ENCODE measurements at places on chromosomes 2 and 18.

- no peak for DNase-seq
Measured at GRCh38 chr2:1510176-1510575, 96.9 kb downstream of the TPO start.

- no peak for DNase-seq
Measured at GRCh38 chr2:69796174-69796573, 33.3 kb upstream of the GMCL1 start.

GRCh38 chr2:181183878-181184542 is 203.6 kb downstream of the UBE2E3 start:
- no peak for DNase-seq

DNA sequence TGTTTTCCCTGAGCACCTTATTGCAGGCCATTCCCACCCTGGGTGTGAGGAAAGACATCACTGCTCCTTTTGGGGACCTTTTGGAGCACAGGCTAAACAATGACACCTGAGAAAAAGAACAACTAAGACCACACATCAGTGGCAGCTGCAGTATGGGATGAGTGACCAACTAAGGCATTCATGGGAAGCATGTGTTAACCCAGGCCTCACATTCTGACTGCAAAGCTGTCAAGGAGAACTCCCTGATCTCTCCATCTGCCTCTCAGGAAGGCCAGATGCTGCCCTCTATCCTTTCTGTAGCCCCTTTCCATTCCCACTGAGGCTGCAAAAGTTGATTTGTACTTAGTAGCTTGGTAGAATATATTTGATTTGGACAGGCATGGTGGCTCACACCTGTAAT is 277.7 kb upstream of the FBXO11 start:
- no peak for DNase-seq

GRCh38 chr18:38807915-38808314 is 1242.3 kb upstream of the CELF4 start:
- no peak for DNase-seq

DNA sequence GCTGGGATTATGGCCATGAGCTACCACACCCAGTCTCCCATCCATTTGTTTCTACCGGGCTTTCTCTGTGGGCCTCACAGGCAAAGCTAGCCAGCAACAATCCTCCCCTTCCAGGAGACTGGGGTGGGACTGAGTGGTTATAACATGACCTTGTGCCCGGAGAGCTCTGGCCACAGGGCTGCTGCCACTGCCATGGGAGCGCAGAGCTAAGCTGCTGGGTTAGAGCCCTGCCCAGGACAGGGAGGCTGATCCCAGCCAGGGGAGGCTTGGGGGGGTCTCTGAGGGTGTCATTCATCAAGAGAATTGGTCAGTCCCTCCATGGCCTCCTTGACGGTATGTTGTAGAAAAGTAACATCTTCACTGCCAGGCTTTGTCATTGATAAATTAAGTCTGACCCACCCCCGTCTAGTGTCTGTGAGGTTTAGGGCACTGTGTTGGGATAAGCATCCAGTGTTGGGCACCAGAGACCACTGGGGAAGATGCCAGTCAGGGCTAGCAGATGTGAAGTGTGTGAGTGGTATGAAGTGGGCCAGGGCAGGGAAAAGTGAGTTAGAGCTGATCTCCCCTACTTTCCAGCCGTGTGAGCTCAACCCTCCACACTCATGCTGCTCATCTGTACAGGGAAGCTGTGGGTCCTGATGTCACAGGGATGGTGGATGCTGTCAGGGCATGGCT is 368.4 kb upstream of the HS6ST1 start:
- DNase-seq: no peak

DNA sequence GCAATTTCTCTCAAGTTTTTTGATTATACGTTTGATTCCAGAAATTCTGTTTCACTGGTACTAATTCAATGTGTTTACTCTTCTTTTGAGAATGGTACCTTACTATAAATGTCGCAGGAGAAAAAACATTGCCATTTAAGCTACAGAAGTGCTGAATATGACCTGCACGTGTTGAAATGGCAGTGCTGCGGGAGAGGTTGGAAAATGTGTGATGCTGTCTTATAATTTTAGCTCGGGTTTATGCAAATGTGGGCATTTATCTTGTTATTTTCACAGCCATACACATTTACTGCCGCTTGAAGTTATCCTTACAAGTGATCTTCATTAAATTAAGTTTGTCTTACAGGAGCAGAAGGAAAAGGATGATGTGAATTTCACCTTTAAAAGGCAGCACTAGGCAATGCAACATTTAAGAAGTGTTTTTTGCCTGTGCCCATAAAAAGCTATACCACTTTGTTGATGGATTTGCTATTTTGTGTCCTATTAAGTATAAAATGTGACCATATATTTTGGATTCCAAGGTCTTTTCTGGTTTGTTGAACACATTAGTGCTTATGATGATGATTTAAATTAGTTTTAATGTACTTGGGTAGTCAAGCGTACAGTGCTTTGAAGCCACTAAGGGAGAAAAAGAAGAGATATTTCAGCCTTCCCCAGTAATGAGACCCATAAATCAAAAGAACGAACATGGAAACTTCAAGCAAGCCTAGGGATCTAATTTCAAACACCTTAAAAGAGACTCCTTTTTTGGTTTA is 112.1 kb downstream of the LTBP1 start:
- no peak for DNase-seq

DNA sequence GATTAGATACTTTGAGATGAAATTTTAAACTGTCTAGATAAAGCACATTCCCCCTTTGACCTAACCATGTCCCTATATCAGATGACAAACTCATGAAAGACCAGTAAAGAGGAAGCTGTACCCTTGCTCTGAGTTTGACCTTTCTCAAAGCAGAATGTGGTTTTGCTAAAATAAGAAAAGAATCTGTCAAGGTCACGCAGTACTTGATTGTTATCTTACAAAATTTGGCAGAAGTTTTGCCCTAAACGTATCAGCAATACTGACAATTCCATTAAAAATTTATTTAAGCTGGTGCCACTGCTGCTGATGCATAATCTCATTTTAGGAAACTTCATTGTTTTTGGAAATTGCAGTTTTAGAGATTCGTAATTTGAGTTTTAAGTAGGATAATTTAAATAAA is 31.2 kb upstream of the GALM start:
- no peak for DNase-seq

DNA sequence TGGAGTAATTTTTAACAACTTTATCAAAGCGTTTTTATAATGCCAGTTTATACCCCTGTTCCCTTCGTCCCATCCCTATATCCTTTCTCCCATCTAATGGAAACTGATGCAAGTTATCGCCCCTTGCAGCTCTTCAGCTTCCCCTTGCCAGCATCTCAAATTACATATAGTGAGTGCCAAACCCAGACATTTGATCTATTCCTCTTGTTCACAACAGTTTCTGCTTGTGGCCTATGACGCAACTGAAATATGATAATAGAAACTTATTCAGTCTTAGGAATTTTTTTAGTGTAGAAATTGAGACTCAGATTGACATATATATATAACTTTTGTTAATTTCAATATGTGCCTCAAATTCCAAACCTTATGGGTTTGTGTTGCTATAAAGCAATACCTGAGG is 562.2 kb upstream of the VWC2L start:
- no peak for DNase-seq

- DNase-seq: no peak
Measured at GRCh38 chr2:139045524-139045923, 265.3 kb upstream of the NXPH2 start.

GRCh38 chr2:189506514-189506976 is 65.3 kb downstream of the WDR75 start:
- no peak for DNase-seq

- no peak for DNase-seq
Measured at GRCh38 chr18:56576826-56577573, 61.4 kb downstream of the TXNL1 start.

DNA sequence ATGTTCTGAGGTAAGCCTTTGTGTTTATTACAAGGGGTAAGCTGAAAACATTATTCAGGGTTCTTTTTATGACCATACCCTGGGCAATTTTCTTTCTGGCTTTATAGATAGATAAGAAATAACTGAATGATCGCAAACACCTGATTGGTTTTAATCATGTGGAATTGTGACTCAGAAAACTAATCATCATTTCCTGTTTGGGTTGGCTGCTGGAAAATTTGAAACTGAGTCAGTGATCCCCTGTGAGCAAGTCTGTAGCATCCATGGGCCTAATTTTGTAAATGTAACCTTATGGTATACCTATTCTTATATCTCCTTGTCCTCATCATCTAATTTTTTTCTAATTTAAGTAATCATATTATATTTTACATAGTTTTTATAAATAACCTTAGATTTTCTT is 34.3 kb downstream of the CCDC68 start:
- DNase-seq: no peak

DNA sequence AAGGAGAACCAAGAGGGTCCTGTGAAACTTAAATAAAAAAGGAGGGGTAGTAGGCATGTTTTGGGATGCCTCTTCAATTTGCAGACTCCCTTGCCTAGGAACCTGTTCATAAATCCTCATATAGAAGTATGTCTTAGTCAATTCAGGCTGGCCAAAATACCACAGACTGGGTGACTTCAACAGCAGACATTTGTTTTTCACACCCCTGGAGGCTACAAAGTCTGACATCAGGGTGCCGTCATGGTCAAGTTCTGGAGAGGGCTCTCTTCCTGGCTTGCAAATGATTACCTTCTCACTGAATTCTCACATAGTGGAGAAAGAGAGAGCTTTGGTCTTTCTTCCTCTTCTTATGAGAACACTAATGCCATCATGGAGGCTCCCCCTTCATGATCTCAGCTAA is 4.1 kb upstream of the TCF4 start:
- DNase-seq: no peak

GRCh38 chr2:235601960-235602704 is 108.3 kb downstream of the AGAP1 start:
- DNase-seq: no peak

- DNase-seq: no peak
Measured at GRCh38 chr18:44325903-44326635, 354.6 kb upstream of the SETBP1 start.

GRCh38 chr2:120206022-120206581 is 17.1 kb downstream of the TMEM185B start:
- DNase-seq: peak; percentile 63

DNA sequence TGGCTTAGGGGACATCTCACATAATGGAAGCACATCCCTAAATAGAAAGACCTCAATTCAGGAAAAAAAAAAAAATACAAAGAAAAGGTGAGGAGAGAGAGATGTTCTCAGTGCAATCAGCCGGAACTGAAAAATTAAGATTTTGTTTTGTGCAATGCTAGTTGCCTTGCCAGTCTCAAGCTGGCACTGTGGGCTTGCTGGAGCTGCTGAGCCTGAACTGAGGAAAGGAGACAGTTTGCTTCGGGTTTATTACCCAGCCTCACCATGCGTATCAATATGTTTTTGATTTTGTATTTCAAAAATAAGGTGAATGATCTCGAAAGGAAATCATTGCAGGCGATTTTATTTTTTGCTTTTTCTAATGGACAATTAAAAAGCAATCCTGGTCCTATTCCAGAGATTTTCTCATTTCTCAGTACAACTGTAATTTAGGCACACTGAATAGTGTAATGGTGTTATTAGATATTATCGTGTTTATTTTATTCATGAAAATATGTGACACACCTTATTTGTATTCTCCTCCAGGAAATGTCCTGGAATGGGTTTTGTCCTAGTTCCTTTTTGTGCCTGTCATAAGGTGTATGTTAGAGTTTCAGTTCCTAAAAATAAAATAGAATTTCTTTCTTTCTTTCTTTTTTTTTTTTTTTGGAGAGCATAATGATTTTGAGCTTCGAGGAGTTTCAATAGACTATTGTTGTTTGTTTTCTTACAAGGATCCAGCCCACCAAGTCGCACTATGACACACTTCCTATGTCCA is 72.8 kb upstream of the ZEB2 start:
- no peak for DNase-seq

- DNase-seq: peak; percentile 41
Measured at GRCh38 chr2:222424276-222424728, at the start of gene SGPP2. Gene SGPP2 (plus strand): TSS chr2:222424543. CDS start chr2:222424603, 60 bp downstream.

- DNase-seq: no peak
Measured at GRCh38 chr18:65049586-65049985, 701.2 kb upstream of the CDH7 start.

GRCh38 chr2:105744909-105745853 is at the start of gene NCK2:
Gene NCK2 (plus strand): TSS chr2:105744912. CDS start chr2:105855064, 110,152 bp downstream.
- DNase-seq: peak; percentile 63

DNA sequence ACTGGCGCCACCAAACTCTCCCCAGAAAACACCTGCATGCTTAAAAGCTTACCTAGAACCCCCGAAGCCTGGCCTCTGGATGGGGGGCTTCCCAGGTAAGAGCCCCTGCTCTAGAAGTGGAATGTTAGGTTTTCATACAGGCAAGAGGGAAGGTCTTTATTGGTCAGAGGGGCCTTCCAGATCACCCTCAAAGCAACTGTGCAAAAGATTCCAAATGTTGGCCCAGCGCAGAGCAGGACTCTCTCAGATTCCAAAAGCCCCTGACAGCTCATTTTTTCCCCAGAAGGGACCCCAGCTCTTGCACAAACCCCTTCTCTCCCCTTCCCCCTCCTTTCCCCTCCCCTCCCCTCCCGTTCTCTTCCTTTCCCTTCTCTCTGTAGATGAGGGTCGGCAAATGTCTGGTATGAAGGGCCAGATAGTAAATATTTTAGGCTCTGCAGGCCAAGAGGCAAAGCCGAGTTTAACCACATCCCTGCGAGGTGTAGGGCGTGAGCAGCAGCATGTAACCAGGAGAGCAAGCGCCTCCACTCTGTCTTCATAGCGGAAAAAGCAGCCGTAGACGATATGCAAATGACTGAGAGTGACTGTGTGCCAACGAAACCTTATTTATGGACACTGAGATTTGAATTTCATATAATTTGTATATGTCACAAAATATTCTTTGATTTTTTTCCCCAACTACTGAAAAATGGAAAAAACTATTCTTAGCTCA is 116.9 kb downstream of the SMAD7 start:
- DNase-seq: peak; percentile 51

GRCh38 chr2:101473911-101474701 is 806 bp downstream of the RFX8 start:
- peak; percentile 49 for DNase-seq

DNA sequence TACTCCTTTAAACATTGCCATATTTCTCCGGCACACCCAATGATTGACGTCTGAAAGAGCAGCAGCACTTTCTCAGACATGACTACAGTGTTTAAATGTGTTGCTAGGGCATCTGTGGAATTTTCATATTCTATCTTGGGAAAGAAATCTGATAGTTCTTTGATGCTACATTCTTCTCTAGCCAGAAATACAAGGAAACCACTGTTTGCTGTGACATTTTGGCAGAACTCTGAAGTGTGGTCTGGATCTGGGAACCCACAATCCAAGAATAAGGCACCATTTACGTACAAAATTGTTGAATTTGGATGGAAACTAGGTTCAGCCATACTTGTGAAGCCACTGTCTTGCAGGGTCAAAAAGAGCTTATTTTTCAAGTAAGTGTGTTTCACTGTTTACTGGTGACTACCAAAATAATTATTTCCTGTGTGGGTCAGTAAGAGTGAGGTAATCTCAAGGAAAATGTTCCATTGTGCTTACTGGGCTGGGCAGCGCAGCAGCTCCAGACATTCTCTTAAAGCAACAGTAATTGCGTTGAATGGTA is 21.3 kb upstream of the CD28 start:
- DNase-seq: no peak

DNA sequence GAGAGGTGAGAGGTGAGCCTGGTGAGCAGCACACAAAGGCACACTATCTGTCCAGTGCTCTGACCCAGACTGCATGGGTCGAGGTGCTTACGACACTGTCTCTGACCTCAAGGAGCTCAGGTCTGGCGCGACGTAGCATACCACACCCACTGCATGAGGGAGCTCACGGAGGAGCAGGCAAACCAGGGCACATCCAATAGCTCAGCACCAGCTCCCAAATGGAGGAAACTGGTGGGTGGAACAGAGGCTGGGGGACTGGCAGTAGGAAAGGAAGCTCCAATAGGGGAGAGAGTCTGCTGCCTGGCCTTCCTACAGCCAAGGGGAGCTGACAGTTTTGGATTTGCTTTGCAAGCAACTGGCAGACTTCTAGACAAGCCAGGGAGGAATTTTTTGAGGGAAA is 36.3 kb downstream of the CELF4 start:
- DNase-seq: no peak

All from activated CD4-positive, CD25-positive, alpha-beta regulatory T cell treated with anti-CD3 and anti-CD28 coated beads, Interleukin-2, amount 50 U/mL, for 72 hours (primary cell).